ENCODE measurements at places on chromosomes 12 and 14. TPM values are rescaled to one million over a fixed set of nuclear protein-coding genes. Genes with fewer than 3 reads are reported as not detected.

DNA sequence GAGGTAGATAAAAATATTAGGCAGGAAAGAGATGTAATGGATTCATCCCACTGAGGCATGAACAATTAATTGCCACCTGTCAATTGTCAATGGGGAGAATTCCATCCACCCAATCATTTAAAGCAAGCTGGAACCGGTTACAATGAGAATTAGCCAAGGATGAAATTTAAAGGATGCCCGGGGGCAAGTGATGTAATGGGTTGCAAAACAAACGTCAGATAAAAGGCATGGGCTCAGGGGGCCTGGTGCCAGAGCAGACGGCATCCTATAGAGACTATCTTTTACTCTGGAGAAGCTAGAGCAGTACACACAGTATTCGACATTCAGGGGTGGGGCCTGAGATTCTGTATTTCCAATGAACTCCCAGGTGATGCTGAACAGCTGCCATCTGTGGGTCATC lies 80.5 kb upstream of the ZFP36L1 start:
- H3K4me1 ChIP-seq: no peaks in the 10 kb centered on the region
- H3K36me3 ChIP-seq: peaks cover 39% of the 10 kb centered on the region
- H3K27ac ChIP-seq: no peak overlapping the region
- H3K4me3 ChIP-seq: no peak overlapping the region
- H3K27me3 ChIP-seq: no peaks in the 10 kb centered on the region
- no peak for DNase-seq

DNA sequence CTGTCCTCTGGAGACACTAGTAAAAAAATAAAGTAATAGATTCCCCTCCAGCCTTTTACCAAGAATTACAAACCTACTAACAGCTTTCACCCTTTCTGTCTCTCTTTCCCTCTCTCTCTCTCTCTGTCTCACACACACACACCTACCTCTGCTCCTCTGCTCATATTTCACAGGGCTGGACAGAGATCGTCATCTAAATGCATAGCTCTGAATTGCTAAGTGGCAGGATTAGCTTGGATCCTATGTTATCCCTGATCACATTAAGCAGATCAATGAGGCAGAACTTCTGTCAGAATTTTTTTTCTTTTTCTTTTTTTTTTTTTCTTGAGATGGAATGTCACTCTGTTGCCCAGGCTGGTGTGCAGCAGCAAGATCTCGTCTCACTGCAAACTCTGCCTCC lies 22.9 kb downstream of the VCPKMT start:
- no peak overlapping the region for H3K27ac ChIP-seq
- no peaks in the 10 kb centered on the region for H3K36me3 ChIP-seq
- no peak overlapping the region for H3K4me3 ChIP-seq
- no peaks in the 10 kb centered on the region for H3K27me3 ChIP-seq
- no peaks in the 10 kb centered on the region for H3K4me1 ChIP-seq
- no peak for DNase-seq

The TAC3 gene
- 1.4 TPM for total RNA-seq

The SIRT4 gene
- total RNA-seq: 7.4 TPM

The PCED1B gene
- 0.80 TPM for total RNA-seq

DNA sequence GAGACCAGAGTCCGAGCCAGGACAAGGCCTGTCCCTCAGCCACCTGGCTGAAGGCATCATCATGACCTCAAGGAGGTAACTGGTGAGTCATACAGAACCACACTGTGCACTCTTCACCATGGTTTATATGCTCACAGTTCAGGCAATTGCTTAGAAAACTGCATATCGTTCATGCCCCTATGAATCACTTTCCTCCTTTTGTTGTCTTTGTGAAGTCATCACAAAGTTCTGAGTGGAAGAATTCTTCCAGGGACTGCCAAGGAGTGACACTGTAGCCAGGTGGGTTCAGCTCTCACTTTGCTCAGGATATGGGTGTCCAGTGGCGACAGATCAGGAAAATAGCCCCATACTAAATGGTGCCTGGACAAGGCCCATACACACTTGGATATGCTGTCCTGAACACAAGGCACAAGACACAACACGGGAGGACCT lies 92.5 kb downstream of the DPF3 start:
- H3K36me3 ChIP-seq: no peaks in the 10 kb centered on the region
- H3K4me1 ChIP-seq: peaks cover 23% of the 10 kb centered on the region
- no peak overlapping the region for H3K4me3 ChIP-seq
- H3K27ac ChIP-seq: peak overlapping the region; percentile 86
- H3K27me3 ChIP-seq: no peaks in the 10 kb centered on the region

- peaks cover 18% of the 10 kb centered on the region for H3K36me3 ChIP-seq
- no peak overlapping the region for H3K27ac ChIP-seq
- no peak for DNase-seq
- no peak overlapping the region for H3K4me3 ChIP-seq
- H3K27me3 ChIP-seq: no peaks in the 10 kb centered on the region
Observed at GRCh38 chr12:109057376-109057775, 5.0 kb downstream of the USP30 start.
